ENCODE measurements at places on chromosomes 2 and 18.
A peak's percentile ranks its signal among the peaks of the same experiment; 100 is the strongest.

DNA sequence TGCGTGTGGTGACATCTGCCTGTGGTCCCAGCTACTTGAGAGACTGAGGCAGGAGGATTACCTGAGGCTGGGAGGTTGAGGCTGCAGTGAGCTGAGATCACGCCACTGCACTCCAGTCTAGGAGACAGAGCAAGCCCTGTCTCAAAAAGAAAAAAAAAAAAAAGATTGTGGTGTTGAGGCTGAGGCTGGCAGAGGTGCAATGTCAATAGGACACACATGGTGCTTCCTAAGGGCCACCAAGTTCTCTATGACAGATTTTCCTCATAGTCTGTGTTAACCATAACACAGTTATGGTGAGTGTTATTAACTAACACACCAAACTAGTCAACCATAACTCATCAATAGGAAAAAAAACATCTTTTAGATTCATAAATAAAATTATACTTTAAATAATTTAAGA lies 494.4 kb downstream of the TMX3 start:
- no peak for DNase-seq

DNA sequence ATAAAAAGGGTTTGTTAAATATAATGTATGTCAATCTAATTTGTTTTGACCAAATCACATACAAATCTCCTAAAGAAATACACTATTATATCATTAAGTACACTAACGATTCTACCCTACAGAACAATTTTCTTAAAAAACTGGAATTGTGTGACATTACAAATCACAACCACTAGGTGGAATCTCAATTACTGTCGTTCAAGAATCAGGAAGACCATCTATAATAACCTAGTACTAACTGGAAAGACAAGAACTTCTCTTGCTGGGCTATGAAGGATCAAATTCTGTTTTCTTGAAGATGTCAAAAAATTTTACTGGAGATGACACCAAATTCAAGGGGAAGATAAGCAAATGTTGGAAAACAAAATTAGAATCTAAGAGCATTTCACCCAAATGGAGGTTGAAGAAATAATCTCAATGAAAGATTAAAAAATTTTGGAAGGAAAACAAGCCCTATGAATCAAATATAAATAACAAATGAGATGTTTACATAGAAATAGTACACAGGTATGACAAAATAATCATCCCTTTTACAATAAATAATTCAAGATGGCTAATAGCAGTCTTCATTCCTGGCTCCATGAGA lies 110.9 kb downstream of the STK39 start:
- DNase-seq: peak; percentile 54

- no peak for DNase-seq
Observed at GRCh38 chr2:240701091-240701735, 9.5 kb downstream of the AQP12A start.

GRCh38 chr2:76202866-76203265 lies 492.2 kb upstream of the GCFC2 start:
- DNase-seq: no peak

DNA sequence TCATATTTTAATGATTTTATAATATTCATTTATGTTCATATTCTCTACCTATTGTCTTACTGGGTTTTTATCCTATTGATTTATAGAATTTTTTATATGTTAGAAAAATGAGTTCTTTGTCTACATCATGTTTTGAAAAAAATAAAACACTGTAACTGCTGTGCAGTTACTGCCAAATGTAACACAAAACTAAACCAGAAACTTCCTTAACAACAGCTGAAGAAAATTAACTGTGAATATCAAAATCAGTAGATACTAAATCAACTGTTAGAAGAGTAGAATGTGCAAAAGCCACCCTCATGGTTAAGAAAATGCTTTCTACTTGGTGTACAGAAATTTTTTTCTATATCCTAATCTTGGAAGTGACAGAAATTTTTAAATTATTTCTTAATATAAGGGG lies 69.5 kb downstream of the PTRHD1 start:
- DNase-seq: no peak

GRCh38 chr2:56239437-56239836 lies 55.6 kb downstream of the CCDC85A start:
- DNase-seq: peak; percentile 3

DNA sequence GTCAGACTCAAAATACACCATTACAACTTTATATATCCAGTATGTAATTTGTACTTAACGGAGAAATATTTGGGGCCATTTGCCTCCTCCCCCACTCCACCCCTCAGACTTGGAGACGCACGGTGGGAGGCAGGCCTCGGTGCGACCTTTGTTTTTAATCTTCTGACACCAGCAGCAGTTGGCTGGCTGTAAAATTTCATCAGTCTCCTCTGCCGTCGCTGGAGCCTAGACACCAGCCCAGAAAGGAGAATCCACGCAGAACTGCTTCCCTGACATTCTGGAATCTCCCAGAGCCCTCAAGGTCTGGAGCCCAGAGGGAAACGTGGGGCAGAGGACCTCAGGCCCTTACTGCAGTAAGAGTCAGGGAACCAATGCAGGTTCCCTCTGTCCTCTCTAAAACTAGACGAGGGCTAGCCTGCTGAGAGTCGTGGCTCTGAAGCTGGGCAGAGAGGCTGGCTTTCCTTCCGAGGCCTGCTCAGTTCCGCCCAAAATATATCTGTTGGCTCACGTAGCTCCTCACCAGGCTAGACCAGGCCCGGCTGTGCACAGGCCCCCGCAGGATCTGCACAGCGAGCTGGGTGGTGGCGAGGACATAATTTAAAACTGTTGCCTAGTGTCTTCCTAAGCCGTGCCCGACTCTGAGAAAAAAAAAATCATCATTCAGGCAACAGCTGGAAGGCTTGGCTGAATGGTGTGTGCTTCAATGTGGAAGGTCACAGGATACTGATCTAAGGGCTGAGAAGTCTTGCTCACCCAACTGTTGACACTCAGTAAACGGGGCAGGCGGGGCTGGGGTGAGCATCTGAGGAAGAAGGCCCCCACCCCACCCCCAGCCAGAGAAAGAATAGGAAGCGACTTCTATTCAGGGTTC lies 40.4 kb downstream of the EN1 start:
- no peak for DNase-seq

GRCh38 chr2:239089884-239090283 lies 242.0 kb downstream of the TWIST2 start:
- no peak for DNase-seq

DNA sequence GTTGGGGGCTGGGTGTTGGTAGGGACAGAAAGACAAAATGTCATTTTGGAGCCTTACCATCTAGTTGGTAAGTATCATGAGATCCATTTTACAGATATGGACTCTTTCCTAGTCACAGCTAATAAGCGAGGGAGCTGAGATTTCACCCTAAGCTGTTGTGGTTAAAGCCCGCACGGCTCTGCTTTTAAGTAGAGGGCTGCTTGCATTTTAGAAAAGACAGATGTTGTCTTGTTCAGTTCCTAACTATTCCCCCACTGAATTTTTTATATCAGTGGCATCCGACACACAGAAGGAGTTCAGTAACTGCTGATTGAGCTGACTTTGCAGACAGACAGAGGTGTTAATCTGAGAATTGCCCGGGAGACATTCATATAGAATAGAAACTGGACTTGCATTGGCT lies 3.7 kb downstream of the QPCT start:
- DNase-seq: peak; percentile 47

DNA sequence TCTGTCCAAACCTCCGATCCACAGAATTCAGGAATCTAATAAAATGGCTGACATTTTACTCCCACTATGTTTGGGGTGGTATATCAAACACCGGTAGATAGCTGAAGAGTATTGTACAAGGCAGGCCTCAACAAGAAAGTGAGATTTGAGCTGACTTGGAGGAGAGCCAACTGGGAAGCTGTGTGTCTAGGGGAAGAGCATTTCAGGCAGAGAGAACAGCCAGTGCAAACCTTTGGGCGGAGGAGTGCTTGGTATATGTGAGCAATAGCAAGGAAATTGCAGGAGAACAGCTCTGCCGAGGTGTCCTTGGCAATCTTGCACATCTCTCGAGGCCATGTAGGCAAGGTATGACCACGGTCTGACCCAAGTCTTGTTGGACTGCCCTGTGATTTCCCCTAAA lies 1.8 kb upstream of the MERTK start:
- DNase-seq: no peak

DNA sequence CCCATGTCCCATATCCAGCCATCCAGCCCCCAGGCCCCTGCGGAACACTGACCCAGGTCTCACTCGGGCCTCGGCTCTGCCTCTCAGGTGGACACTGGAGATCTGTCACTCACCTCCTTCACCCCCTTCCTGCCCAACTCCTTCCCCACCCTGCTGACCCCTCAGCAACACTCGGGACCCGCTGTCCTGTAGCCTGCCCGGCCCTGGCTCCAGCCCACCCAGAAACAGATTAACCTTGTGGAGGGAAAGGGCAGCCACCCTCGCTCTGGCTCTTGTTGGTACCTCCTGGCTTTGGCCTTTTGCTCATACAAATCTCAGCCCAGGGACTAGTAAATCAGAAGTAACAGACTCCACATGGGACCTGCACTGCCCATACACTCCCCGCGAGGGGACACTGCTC lies 29.8 kb upstream of the PRLH start:
- DNase-seq: no peak

Data from RPMI7951 (cell line).